ENCODE measurements at places on chromosomes 2 and 18. TPM values are rescaled to one million over a fixed set of nuclear protein-coding genes. Genes with fewer than 3 reads are reported as not detected.

DNA sequence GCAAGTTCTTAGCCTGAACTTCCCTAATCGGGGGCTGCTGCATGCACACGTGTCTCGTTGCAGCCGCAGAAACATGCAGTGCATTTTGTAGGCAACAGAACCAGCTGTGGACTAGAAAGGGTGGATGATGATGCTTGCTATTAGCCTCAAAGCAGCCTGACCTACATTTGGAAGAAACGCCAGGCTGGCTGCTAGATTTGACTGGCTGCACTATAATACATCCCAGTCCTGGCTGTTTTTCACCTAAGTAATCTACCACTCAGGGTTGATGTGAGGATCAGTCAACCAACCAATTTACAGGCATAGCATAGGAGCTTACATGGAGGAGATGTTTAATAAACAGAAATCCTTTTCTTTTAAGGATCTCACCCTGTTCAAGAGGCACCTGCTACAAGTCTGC, 56.4 kb upstream of the SPP2 start:
- no peaks in the 10 kb centered on the region for H3K36me3 ChIP-seq
- H3K27me3 ChIP-seq: no peaks in the 10 kb centered on the region
- H3K4me3 ChIP-seq: no peak overlapping the region
- no peak for DNase-seq
- no peak overlapping the region for H3K27ac ChIP-seq

DNA sequence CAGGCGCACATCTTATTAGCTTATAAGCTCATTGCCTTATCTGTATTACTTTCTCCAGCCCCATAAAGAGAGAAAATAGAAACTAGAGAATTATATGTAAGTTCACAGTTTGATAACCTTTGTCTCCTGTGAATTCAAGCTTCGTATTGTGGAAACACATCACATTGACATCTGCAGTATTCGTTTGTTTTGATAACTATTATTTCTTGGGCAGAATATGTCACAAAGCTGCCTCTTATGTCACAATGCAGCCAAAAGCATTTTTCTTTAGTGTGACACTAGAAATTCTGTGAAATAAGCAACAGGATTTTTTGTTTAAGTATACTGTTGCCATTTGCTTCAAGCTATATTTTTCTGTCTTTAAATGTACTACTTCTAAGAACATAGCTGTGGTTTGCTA, 221.5 kb downstream of the DOK6 start:
- no peaks in the 10 kb centered on the region for H3K27me3 ChIP-seq
- no peak overlapping the region for H3K4me3 ChIP-seq
- H3K27ac ChIP-seq: no peak overlapping the region
- H3K4me1 ChIP-seq: no peaks in the 10 kb centered on the region
- H3K36me3 ChIP-seq: no peaks in the 10 kb centered on the region

The LYG2 gene
- not detected for polyA plus RNA-seq

DNA sequence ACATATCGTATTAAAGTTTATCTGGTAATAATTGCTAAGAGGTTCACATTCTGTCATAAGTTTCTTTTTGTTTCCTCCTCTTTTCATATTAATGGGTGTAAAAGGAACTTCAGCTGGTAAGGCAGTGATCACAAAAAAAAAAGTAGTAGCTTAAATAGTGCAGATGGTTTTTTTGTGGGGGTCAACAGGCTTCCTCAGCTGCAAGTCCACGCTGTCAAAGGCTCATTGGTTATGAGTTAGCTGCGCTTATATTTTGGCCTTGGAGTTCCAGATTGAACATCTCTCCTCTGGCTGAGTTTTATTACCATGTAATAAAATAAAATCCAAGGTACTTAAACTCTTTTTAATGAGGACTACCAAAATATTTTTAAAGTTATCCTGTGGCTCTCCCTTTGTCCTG, 277.0 kb upstream of the ZEB2 start:
- no peak overlapping the region for H3K4me3 ChIP-seq
- no peak for DNase-seq
- no peaks in the 10 kb centered on the region for H3K4me1 ChIP-seq
- H3K27me3 ChIP-seq: no peaks in the 10 kb centered on the region
- no peak overlapping the region for H3K27ac ChIP-seq

The C2orf80 gene
- not detected for polyA plus RNA-seq

GRCh38 chr18:6951336-6952090, 166.1 kb downstream of the LAMA1 start:
- H3K4me1 ChIP-seq: no peaks in the 10 kb centered on the region
- no peak overlapping the region for H3K4me3 ChIP-seq
- DNase-seq: no peak

DNA sequence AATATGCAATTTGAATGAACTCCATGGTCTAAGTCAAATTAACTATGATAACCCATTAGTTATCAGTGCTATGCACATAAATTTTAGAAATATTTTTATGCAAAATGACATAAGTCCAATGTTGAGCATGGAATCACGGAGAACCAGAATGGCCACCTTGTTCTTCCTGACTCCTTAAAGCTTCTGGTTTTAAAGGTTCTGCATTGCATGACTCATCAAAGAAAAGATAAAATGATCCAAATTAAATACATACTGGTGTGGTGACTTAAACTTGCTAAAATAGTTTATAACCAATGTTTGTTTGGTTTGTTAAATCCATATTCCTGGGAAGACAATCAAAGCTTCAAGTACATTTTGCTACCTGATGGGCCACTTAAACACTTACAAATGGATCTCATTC, 1146.9 kb upstream of the NRXN1 start:
- H3K27ac ChIP-seq: no peak overlapping the region
- no peaks in the 10 kb centered on the region for H3K36me3 ChIP-seq

The SPDYA gene
- not detected for polyA plus RNA-seq

DNA sequence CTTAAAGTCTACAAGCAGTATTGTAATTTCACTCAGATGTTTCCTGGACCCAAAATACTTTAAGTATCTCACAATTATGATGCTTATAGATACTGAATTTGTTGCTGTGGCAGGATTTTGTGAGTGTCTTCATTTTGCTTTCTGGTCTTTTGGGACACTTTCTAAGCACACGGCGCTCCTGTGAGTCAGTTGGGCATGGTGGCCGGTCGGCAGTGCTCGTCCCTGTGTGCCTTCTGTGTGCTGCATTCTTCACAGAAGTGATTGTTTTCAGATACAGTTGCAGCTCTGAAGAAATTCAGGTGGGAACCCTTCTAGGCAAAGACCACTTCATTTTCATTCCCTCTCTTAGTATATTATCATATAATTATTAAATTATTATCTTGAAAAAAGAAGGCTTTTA, 273.3 kb downstream of the ZNF407 start:
- H3K27ac ChIP-seq: no peak overlapping the region
- no peak for DNase-seq
- H3K27me3 ChIP-seq: no peaks in the 10 kb centered on the region
- H3K4me1 ChIP-seq: no peaks in the 10 kb centered on the region

- no peak overlapping the region for H3K4me3 ChIP-seq
- H3K36me3 ChIP-seq: no peaks in the 10 kb centered on the region
- DNase-seq: no peak
- no peaks in the 10 kb centered on the region for H3K27me3 ChIP-seq
- no peaks in the 10 kb centered on the region for H3K4me1 ChIP-seq
Observed at GRCh38 chr2:18645315-18645714, 55.9 kb upstream of the NT5C1B start.

DNA sequence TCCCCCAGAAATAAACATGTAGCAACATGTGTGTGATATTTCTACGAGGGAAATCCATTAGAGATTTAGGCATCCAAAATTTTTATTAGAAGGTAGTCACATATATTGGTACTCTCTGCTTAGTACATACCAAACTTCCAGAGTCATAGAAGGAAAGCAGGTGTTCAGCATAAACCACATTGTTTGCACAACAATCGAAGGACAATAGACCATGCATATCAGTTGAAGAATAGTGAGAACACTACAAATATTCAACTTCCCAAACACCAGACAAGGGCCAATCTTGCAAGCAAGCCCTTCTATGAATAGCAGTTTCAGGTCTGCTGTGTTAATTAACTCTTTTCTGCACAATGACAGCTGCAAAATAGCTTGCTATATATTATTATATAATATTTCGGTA, 702.2 kb downstream of the ERBB4 start:
- H3K27me3 ChIP-seq: no peaks in the 10 kb centered on the region
- no peak for DNase-seq

DNA sequence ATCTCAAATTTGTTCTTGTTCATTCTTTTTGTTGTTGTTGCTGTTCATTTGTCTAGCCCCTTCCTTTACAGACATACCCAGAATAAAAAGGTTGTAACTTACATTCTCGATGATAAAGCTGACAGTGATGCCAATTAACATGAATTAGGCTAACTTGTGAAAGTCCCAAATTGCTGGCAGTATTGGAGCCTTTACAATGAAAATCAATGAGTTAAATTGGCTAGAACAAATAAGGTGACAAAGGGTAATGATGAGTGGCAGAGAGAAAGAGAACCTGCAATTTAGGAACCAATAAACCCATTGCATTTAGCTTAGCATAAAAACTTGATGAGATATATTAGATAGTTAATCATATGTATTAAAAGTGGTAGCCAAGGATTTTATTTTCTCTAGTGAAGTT, 521.0 kb downstream of the ADCYAP1 start:
- DNase-seq: no peak
- H3K36me3 ChIP-seq: no peaks in the 10 kb centered on the region
- no peak overlapping the region for H3K27ac ChIP-seq
- no peaks in the 10 kb centered on the region for H3K4me1 ChIP-seq

GRCh38 chr2:45379399-45380087, 231.5 kb downstream of the SRBD1 start:
- H3K27me3 ChIP-seq: no peaks in the 10 kb centered on the region
- H3K36me3 ChIP-seq: no peaks in the 10 kb centered on the region
- no peak overlapping the region for H3K27ac ChIP-seq
- no peak overlapping the region for H3K4me3 ChIP-seq
- no peaks in the 10 kb centered on the region for H3K4me1 ChIP-seq

The TMEM169 gene
- 2.4 TPM for polyA plus RNA-seq

- H3K4me1 ChIP-seq: no peaks in the 10 kb centered on the region
- H3K4me3 ChIP-seq: no peak overlapping the region
- no peaks in the 10 kb centered on the region for H3K36me3 ChIP-seq
- H3K27me3 ChIP-seq: no peaks in the 10 kb centered on the region
- no peak for DNase-seq
Observed at GRCh38 chr2:44623622-44624351, 262.0 kb downstream of the CAMKMT start.

DNA sequence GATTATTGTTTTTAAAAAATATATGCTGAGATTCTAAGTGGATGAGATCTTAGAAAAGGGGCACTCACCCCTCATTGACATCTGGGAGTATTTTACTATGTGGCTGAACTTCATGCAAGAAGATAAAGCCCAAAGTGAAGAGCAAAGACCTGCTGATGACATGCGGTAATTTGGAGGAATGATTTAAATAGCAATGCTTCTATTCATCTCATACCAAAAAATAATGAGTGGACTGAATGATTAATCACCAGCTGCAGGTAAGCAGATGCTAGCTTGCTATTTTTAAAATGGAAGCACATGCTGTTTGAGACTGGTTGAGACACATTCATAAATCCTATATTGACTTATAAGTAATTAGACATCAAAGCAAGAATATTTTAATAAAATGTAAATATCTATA, 12.7 kb upstream of the CDK15 start:
- H3K4me1 ChIP-seq: no peaks in the 10 kb centered on the region
- DNase-seq: no peak
- H3K27ac ChIP-seq: no peak overlapping the region
- no peaks in the 10 kb centered on the region for H3K27me3 ChIP-seq

GRCh38 chr18:24403076-24403475, 5.5 kb upstream of the OSBPL1A start:
- H3K4me1 ChIP-seq: peaks cover 5% of the 10 kb centered on the region
- H3K27ac ChIP-seq: no peak overlapping the region
- H3K27me3 ChIP-seq: no peaks in the 10 kb centered on the region
- H3K4me3 ChIP-seq: no peak overlapping the region

DNA sequence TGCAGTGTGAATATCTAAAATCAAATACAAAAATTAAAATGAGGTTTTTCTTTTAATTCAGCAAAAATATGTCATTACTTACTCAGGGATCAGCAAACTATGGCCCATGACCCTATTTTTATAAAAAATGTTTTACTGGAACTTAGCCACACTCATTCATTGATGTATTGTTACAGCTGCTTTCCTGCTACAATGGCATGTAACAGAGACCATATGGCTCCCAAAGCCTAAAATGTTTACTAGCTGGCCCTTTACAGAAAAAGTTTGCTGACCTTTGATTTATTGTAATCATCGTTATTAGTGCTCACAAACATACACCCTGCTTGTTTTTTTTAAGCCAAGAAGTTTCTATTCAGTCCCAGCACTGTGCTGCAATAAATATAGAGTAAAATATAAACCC, 120.3 kb downstream of the PLA2R1 start:
- H3K4me1 ChIP-seq: no peaks in the 10 kb centered on the region
- no peak for DNase-seq
- no peak overlapping the region for H3K4me3 ChIP-seq
- H3K36me3 ChIP-seq: no peaks in the 10 kb centered on the region
- no peak overlapping the region for H3K27ac ChIP-seq

The MEP1B gene
- polyA plus RNA-seq: not detected

DNA sequence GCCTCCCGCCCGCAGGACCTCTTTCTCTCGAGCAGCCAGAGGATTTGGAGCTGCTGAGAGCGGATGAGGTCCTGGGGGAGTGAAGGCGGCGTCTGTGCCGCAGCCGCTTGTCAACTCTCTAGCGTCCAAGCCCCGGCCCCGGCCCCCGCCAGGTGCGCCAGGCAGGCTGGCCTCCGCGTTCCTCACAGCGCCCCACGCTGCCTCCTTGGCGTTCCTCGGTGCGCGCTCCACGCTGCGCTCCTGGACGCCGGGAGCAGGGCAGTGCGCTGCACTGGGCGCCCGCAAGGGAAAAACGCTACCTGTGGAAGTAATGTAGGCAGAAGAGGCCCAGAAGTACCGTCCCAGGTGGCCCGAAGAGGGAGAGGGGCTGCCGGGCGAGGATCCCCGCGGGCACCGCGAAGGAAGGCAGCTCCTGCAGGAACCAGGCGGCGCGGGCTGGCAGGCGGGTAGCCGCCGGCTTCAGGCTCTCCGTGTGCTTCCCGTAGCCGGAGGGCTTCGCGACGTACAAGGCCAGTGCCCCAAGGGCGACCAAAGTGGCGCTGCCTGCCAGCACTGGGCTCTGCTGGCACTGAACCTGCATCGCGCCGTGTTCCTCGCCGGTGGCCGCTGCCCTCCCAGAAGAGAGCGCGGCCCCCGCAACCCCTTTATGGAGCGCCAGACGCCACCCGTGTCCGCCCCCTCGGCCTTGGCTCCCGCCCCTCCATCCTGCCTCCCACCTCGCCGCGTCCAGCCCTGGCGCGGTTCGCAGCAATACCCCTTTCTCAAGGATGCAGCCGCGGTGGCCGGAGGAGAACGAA, at the start of gene SRD5A2:
Gene SRD5A2, minus strand, starts transcription at position 618 of the 797 bp plus-strand sequence. Its CDS starts 38 bp downstream, at position 580.
- H3K36me3 ChIP-seq: no peaks in the 10 kb centered on the region
- no peaks in the 10 kb centered on the region for H3K27me3 ChIP-seq
- no peak within 1 kb of the TSS for H3K4me3 ChIP-seq
- H3K27ac ChIP-seq: no peak within 1 kb of the TSS

- no peak overlapping the region for H3K4me3 ChIP-seq
- DNase-seq: no peak
- H3K36me3 ChIP-seq: no peaks in the 10 kb centered on the region
- H3K4me1 ChIP-seq: peaks cover 4% of the 10 kb centered on the region
- H3K27me3 ChIP-seq: peaks cover 6% of the 10 kb centered on the region
Observed at GRCh38 chr2:177758591-177759371, 313.8 kb downstream of the PDE11A start.

The DYSF gene
- not detected for polyA plus RNA-seq
